Mammary epithelial cell (primary cell): ENCODE measurements at places on chromosomes 2 and 18.

GRCh38 chr2:161571051-161571429 is 53.2 kb upstream of the SLC4A10 start:
- DNase-seq = no peak

DNA sequence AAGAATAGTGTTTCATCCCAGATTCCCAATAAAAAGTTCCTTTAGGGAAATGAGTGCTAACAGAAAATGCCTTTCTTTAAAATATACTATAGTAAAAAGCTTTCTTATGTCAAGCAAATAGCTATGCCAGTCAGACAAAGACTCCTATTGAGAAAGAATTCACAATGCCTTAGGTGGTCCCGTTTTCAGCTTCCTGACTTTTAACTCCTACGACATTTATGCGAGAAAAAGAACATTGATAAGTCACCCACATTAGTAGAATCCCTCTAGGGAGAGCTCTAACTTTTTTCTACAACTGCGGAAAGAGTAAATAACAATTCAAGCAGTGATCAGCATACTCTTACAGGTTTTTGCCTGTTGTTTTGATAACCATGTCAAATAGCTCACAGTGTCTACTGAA is 750.8 kb upstream of the ACVR2A start:
- no peak for DNase-seq

DNA sequence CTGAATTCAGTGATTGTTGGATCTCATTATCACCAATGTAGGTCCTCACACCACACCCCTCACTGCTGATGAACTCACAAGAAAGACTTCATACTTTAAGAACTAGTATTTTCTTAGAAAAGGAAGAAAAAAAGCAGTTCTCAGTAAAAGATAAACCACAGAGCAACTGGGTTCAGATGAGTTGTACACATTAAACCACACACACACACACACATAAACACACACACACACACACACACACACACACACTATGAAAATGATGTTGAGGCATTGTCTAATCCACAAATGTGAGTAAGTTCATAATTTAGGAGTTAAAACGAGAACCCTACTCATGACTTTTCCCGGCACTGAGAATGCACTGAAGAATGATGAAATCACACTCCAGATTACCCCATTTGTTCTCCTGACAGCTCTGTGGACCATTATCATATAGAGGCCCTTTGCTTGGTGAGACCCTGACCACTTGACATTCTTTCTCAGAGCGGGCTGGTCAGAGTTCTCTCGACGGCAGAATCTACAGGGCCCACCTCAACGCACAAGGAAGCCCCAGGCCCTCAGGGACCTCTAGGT is 106.2 kb downstream of the BCL2 start:
- DNase-seq = no peak

DNA sequence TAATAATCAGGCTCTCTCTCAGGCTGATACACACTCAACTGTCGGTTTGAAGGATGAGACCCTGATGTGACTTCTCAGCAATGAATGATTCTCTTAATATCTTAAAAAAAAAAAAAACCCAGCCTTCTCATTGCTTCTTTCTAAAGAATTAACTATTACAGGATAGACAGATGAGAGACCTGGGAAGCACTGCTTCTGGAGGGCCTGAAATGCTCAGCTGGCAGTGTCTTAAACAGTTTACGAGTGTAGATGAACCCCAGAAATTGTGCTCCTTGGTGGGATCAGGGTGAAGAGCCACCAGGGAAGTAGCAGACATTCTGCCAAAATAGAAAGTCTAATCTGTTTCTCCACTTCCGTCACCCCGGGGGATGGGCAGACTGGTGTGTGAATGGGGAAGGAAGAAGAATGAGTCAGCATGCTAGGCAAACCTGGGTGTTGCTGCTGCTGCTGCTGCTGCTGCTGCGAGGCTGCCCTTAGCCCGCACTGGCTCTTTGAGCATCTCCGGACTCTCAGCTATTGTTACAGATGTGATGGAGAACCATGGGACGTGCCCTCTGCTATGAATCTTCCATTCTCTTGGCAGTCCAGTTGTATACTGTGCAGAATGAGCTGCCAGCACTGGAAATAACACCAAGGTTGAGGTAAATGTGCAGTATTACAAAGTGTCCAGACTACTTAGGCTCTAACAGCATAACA is 158.4 kb downstream of the SETBP1 start:
- DNase-seq = peak; percentile 57

DNA sequence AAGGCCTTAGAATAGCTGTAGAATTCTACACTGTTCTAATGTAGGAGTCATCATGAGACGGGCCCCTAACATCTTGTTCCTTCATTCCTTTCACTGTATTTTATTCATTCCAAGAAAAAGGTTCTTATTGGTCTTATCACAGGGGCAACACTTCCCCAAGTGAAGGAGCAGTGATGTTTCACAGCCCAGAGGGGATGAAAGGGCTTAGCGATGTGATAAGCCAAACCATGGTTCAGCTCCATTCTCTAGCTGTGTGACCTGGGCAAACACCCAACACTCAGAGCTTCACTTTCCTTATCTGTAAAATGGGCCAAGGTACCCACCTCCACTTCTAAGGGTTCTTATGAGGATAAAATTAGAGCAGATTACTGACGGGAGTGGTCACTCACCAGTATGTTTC is 25.4 kb upstream of the HS6ST1 start:
- no peak for DNase-seq

- DNase-seq = no peak
These were observed 5.9 kb downstream of the SLC30A3 start for GRCh38 chr2:27256855-27257454.

DNA sequence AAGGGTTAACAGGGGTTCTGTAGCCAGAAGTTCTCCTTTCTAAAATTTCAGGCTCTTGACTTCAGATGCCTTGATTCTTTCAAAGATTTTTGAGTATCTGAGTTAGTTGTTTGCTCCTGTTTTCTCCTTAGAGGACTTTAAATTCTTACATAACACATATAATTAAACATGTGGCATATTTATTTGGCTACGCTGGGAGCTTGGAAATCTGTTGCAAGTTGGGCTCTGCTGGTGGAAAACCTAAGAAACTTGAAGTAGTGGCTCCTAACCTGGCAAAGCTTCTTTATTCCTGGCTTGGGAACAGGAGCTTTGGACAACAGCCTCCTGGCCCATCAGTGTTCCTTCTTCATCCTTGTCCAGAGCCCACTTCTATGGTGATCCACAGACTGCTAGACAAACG is 72.6 kb downstream of the VIT start:
- DNase-seq = no peak

GRCh38 chr2:52312486-52312885 is 1280.6 kb upstream of the NRXN1 start:
- no peak for DNase-seq

- peak; percentile 11 for DNase-seq
These were observed 38.5 kb downstream of the THAP4 start for GRCh38 chr2:241598487-241598886.

DNA sequence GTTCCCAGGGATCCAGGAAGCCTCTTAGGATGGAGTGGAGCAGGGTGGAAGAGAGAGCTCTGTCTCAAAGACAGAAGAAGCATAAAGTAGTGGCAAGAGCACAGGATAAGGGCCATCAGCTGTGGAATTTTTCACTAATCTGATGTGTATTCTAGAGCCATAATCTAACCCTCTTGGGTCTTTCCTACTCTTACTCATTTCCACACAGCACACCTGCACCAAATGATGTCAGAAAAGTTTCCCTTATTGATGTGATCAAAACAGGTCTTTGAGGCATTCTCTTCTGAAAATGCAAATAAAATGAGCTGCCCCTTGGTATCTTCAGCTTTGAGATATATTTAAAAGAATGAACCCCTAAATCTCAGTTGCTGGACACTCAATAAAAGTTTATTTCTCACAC is 415.1 kb upstream of the CHST9 start:
- DNase-seq = no peak

- peak; percentile 77 for DNase-seq
These were observed 3.9 kb upstream of the PRELID3A start for GRCh38 chr18:12403601-12404506.

GRCh38 chr18:63439334-63439733 is 17.1 kb upstream of the VPS4B start:
- DNase-seq = peak; percentile 64

- no peak for DNase-seq
These were observed 477 bp downstream of the ACVR1 start for GRCh38 chr2:157875641-157876065.

- DNase-seq = no peak
These were observed 92.7 kb downstream of the C1D start for GRCh38 chr2:67970071-67970470.

- no peak for DNase-seq
These were observed 116.4 kb downstream of the INO80D start for GRCh38 chr2:205969584-205969983.

GRCh38 chr2:127155028-127155581 is 48.2 kb upstream of the BIN1 start:
- DNase-seq = no peak

- DNase-seq = no peak
These were observed 67.8 kb downstream of the SLC4A3 start for GRCh38 chr2:219695145-219695709.

DNA sequence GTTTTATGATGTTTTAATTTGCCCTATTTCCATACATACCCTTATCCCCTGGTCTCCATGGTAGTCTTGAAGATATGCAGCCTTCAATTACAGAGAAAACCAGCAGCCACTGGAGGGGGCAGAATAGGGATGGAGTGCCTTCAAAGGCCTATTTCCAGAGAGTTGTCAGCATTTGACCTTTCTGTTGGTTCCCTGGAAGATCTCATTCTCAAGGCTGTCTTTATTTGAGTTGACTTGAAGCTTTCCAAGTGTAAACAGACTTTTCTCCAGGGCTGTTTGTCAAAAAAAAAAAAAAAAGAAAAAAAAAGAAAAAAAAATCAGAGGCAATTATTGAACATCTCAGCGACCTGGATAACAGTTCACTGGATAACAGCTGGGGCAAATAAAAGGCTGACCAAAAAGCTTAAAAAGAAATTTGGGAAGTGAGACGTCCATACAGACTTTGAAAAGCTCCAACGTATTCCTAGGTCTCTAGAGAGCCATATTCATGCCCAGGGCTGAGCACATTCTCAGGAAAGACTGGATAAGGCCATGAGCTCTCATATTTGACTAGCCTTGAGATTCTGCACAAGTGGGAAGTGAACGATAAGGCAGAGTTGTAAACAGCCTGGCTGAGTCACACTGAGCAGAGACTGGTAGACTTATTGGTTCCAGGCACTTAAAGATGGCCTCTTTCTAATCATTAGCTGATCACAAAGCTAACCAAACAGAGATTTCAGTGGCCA is 126.6 kb downstream of the VAPA start:
- DNase-seq = no peak

- no peak for DNase-seq
These were observed 54.5 kb downstream of the ROCK1 start for GRCh38 chr18:21057112-21057511.

- peak; percentile 39 for DNase-seq
These were observed 44.8 kb downstream of the SETBP1 start for GRCh38 chr18:44725300-44726058.

- peak; percentile 84 for DNase-seq
These were observed at the start of gene PROM2 for GRCh38 chr2:95274291-95275150. Gene PROM2, plus strand, starts transcription at chr2:95274449. Its CDS starts 137 bp downstream, at chr2:95274586.

- no peak for DNase-seq
These were observed 105.2 kb upstream of the ID2 start for GRCh38 chr2:8576525-8577167.

GRCh38 chr2:228559774-228560415 is 378.4 kb upstream of the SPHKAP start:
- no peak for DNase-seq

DNA sequence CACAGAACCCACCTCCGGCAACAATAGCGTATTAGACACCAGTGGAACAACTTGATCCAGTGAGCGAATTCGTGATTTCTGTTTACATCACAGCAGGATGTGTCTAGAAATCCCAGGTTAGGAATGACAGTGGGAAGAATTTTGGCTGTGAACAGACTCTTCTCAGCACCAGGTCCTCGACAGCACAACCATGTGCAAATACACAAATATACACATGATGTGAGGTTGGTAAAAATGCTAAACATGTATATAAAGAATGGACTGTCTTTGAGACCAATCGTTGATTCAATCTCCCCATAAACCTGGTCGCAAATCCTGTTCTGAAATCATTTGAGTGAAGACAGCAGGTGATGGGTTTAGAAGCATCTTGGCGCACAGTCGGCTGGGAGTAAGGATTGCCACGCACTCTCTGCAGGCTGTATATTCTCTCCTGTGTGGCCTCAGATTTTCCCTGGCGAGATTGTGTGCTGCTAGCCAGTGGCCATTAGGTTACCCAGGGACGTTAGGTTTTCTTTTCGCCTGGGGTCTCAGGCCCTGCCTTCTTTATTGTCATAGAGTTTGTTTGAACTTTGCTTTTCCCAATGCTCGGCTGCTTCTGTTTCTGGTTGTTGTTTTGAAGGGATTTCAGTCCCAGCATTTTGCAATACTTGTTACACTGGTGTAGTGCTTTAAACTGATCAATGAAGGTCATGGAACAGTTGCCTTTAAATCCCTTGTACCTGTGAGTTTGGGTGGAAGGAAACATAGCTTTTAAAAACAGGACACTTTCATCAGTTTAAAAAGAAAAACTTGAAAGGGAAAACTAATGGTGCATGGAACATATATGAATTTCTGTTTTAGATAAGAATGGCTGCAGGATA is 147.3 kb downstream of the ALPK2 start:
- DNase-seq = no peak

DNA sequence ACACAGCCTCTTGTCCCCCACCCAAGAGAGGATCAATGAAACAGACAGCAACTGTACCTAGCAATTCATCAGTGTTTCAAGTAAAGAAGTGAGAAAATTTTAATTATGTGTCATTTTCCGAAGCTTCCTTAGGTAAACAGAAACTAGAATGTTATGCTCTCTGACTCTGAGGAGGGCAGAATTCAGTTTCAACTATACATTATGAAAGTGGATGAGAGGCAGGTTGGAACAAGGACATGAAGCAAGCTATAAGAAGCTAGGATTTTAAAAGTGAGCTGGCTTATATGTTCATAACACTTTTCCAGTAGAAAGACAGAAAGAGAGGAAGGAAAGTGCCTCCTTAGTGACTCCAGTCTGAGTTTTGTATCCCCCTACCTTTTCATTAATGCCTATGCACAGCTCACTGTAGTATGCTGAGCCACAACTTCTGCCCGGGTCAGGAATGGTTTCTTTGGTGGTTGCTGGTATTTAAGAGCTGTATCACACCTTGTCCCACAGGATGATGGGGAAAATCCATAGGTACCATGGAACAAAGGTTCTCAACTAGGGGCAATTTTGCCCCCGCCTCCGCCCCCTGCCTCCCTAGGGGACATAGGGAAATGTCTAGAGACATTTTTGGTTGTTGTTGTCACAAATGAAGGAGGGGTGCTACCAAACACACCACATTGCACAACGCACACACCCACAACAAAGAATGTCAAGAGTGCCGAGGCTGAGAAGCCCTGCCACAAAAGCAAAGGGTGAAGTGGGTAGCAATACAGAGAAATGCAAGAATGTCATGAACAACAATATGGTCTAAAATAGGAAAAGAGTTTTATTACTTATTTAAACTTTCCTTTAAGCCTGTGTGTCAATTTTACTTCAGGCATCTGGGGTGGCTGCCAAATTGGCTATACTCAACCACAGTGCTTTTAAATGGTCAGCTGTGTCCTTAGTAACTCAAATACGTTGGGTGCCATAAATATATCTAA is 161.0 kb upstream of the ZFP36L2 start:
- DNase-seq = peak; percentile 4

- peak; percentile 78 for DNase-seq
These were observed 23.6 kb downstream of the UGP2 start for GRCh38 chr2:63865159-63865799.
